ENCODE measurements at places on chromosomes 4 and X.

GRCh38 chr4:5447755-5448154 is 260.6 kb downstream of the EVC2 start:
- no peak for DNase-seq

- no peak for DNase-seq
These were observed 1829.0 kb upstream of the PCDH7 start for GRCh38 chr4:28890949-28891775.

- no peak for DNase-seq
These were observed 3.8 kb downstream of the RAPGEF2 start for GRCh38 chr4:159106636-159107035.

DNA sequence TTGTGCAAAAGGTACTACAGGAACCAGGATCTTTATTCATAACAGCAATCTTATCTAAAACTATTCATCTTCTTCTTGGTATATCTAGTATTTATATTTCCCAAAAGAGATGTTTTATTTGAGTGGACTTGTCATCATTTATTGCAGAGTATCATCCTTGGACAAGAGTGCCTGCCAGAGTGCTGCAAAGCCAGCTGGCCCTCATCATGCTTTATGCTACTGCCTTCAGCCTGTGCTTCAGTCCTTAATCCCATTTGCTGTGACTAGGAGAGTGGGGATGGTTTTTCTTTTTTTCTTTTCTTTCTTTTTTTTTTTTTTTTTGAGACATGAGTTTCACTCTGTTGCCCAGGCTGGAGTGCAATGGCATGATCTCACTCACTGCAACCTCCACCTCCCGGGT is 33.5 kb upstream of the ELF2 start:
- DNase-seq: no peak

GRCh38 chrX:19513383-19513782 is 1.9 kb downstream of the MAP3K15 start:
- no peak for DNase-seq

DNA sequence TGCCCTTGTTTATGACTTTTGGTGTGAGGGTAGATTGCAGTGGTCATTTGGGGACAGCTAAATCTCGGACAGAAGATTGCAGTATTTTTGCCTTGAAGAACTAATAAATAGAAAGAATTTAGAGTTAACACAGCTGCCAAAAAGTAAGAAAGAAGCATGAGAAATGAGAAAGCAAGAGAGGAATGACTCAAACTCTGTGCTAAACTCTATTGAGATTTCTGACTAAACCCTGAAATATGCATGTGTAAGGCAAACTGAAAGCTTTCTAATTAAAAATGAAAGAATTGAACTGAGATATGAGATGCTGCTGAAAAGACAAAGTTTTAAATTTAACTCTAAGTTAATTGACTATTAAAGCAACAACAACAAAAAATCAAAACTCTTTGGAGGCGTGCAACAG is 791.3 kb downstream of the RAB28 start:
- DNase-seq: no peak

GRCh38 chr4:6771229-6771671 is 11.3 kb upstream of the KIAA0232 start:
- no peak for DNase-seq
